ENCODE measurements at places on chromosomes 16 and 17.

DNA sequence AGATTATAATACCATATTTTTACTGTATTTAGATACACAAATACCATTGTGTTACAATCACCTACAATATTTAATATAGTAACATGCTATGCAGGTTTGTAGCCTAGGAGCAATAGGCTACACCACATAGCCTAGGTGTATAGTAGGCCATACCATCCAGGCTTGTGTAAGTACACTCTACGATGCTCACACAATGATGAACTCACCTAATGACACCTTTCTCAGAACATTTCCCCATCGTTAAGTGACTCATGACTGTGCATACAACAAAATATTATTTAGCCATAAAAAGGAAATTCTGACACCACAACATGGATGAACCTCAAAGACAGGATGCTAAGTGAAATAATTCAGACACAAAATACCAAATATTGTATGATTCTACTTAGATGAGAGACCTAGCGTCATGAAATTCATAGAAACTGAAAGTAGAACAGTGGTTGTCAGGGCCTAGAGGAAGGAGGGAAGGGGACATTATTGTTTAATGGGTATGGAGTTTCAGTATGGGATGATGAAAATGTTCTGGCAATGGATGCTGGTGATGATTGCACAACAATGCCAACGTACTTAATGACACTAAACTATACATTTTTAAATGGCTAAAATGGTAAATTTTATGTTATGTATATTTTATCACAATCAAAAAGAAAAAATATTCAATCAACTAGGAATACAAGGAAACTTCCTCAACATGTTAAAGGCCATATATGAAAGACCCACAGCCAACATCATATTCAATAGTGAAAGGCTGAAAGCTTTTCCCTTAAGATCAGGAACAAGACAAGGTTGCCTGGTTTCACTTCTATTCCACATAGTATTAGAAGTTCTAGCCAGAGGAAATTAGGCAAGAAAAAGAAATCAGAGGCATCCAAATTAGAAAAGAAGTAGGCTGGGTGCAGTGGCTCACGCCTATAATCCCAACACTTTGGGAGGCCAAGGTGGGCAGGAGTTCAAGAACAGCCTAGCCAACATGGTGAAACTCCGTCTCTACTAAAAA is 5.9 kb upstream of the C16orf87 start:
- no peak for DNase-seq

GRCh38 chr17:47663912-47664623 is 14.3 kb downstream of the KPNB1 start:
- DNase-seq, result no peak

- no peak for DNase-seq
Measured at GRCh38 chr17:15654886-15655561, 29.1 kb downstream of the TRIM16 start.

DNA sequence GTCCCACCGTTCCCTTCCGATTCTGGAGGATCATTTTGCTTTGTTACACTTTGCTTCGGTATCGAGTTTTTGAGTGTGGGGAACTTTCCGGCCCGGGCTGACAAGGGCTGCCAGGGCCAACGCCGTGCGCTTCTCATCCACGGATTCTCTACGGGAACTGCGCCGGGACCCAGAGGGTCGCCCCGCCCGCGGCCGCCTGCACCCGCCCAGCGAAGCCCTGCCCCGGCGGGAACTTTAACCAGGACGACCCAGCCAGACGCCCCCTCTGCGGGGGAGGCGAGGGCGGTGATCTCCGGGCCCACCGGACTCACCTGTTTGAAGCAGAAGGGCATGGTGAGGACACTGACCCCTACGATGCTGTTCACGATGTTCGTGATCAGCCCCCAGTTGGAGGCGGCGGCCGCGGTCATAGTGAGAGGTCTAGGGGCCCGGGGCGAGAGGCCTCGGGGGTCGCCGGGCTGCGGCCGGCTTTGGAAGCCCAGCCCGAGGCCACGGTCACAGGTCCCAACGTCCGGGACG is 536 bp downstream of the SLC38A10 start:
- no peak for DNase-seq
